ENCODE measurements at places on chromosomes 5 and 9. TPM values are rescaled to one million over a fixed set of nuclear protein-coding genes. Genes with fewer than 3 reads are reported as not detected.

The GABRA1 gene
- total RNA-seq: not detected

The TRIM36 gene
- total RNA-seq: 0.74 TPM

The OTULINL gene
- 0.14 TPM for total RNA-seq

The PHYHD1 gene
- 0.20 TPM for total RNA-seq

The CAVIN4 gene
- 1.4 TPM for total RNA-seq

The KDM3B gene
- total RNA-seq: 52.0 TPM

The NAIP gene
- 1.5 TPM for total RNA-seq

The BTNL8 gene
- total RNA-seq: not detected

The BTNL3 gene
- total RNA-seq: not detected

- DNase-seq: no peak
Measured at GRCh38 chr9:126397056-126397455, 70.4 kb downstream of the MVB12B start.

GRCh38 chr5:137360607-137361006 is 138.5 kb downstream of the SPOCK1 start:
- DNase-seq: no peak

DNA sequence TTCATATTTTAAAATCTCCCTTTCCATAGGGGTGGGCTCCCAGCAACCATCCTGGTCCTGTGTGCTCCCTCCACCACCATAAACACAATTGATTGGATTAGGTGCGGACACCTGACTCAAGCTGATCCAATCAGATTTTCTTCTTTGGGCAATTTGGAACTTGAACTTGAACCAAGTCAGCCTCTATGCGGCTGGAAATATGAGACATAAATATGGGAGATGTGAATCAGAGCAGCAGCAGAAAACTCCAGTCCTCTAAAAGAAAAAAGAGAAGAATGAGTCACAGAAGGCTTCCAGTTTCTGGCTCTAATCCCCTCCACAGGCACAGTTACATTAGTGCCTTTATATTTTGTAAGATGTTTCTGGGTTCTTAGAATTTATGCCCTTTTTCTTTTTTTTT is 306.6 kb downstream of the MLLT3 start:
- DNase-seq: no peak

GRCh38 chr5:91386120-91386519 is 3.0 kb upstream of the ARRDC3 start:
- DNase-seq: no peak

DNA sequence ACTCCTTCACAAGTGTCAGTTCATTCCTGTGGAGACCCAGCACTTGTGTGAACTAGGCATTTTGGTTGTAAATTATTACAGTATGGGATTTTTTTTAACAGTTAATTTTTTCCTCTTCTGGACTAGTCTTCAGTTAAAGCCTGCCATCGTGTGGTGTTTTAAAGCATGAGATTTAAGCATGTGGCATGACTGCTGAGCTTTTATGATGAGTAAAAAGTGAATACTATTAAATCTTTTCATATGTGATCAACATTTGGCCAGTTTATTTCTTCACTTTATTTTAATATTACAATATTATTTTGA is 25.0 kb downstream of the LMNB1 start:
- DNase-seq: no peak

DNA sequence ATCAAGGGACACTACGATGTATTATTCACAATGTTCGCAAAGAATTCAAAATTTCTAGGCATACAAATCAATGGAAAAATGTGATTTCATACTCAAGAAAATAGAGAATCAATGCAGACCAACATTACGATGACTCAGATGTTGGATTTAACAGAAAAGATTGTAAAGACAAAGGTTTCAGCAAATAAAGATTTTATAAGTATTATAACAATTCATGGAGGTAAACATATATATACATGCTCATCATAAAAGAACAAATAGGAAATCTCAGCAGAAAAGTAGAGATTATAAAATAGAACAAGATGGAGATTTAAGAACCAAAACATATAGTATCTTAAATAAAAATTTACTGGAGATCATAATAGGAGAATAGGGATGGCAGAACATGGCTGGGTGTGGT is 93.4 kb upstream of the JAK2 start:
- DNase-seq: no peak

DNA sequence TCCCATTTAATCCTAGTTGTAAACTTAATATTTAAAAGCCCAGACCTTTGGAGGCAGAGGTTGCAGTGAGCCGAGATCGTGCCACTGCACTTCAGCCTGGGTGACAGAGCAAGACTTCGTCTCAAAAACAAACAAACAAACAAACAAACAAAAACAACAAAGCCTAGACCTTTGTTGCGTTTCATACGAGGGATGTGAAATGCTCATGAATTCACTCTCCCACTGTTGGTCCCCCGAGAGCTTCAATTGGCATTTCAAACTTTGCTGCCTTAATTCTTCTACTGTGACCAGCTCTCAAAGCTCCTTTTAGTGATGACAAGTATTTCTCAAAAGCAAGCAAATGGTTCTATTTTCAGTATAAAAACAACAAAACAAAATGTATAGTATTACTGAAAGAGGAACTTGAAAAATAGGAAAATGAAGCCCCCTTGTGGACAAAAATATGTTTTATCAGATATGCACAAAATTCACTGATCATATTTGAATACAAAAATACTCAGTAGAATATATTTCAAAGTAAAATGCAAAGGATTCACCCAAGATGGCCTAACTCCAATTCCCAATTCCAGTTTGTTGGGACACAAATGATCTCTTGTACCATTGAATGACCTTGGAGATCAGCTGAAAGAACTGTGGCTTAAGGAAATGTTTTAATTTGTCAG is 140.4 kb downstream of the ESM1 start:
- DNase-seq: no peak

DNA sequence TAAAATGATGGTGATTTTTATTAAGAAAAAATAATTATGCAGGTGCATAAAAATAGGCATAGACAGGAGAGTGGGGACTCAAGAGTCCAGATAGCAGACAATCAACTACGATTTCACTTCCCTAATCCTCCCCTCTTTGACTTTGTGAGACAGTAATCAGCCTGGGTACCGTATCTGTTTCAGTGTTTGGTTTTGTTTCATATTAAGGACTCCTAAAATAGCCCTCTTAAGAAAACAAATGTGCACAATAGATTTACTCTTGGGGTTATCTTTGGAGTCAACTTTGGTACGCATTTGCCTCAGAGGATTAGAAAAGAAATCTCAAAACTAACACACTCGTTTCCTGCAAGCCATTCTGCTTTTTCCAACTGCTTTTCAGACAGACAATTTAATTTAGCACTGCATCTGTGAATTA is 96.3 kb downstream of the ZNF608 start:
- DNase-seq: peak; percentile 71

GRCh38 chr5:169544264-169544950 is 39.2 kb upstream of the SPDL1 start:
- DNase-seq: no peak

GRCh38 chr5:35194635-35195471 is 35.4 kb downstream of the PRLR start:
- DNase-seq: no peak

DNA sequence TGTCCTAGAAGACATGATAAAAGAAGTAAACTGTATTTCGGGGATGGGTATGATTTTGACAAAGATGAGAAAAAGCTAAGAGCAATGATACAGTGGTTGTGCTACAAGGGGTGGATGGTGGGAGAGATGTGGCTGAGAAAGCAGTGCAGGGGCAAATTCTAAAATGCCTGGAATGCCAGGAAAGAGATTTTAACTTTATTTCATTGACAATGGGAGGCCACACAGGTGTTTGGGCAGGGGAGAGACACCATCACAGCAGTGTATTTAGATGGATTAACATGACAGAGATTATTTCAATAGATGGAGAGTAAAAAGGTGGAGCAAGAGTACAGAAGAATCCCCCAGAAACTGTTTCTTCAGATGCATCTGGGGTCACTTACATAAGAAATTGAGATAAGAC is 71.2 kb downstream of the MAMDC2 start:
- DNase-seq: no peak

DNA sequence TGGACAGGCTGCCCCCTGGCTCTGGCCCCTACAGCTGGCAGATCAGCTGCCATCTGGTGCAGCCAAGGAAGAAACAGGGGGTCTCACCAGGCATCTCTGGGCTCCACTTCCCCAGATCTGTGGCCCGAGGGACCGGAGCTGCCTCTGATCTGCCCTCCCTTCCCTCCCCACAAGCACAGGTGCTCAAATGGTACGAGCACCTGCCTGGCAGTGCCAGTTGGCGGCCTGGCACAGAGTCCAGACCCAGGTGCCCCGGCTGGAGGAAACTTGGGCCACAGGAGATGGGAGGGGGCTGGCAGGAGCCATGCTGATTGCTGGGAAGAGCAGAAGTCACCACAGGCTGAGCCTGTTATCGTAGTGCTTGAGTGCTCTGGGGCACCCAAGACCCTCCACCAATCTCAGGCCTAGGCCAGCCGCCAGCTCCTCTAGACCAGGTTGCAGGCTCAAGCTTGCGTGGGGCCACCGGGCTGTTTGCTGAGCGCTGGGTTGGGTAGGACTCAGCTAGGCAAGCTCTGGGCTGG is 5.0 kb upstream of the CAMK2A start:
- DNase-seq: no peak

DNA sequence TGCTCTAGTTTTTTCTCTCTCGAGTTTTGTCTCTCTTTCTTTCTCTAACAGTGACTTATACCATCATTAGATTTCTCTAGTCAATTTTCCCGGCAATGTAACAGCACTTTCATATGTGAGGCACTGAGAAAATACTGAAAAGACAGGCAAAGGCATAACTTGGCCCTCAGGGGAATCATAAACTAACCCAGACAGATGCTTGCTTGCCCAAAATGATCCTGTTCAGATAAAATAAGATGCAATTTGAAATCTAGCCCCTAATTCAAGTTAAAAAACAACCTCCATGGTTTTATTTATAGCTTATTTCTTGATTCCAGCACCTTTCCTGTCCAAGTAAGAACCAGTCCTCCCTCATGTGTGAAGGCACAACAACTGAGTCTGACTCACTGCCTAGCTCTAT is 294.6 kb downstream of the GAS1 start:
- DNase-seq: no peak

- DNase-seq: peak; percentile 64
Measured at GRCh38 chr5:179060116-179061008, at the start of gene ZNF354C. TSS of gene ZNF354C (plus strand) at chr5:179060373. CDS start at chr5:179062069, 1,696 bp downstream.

DNA sequence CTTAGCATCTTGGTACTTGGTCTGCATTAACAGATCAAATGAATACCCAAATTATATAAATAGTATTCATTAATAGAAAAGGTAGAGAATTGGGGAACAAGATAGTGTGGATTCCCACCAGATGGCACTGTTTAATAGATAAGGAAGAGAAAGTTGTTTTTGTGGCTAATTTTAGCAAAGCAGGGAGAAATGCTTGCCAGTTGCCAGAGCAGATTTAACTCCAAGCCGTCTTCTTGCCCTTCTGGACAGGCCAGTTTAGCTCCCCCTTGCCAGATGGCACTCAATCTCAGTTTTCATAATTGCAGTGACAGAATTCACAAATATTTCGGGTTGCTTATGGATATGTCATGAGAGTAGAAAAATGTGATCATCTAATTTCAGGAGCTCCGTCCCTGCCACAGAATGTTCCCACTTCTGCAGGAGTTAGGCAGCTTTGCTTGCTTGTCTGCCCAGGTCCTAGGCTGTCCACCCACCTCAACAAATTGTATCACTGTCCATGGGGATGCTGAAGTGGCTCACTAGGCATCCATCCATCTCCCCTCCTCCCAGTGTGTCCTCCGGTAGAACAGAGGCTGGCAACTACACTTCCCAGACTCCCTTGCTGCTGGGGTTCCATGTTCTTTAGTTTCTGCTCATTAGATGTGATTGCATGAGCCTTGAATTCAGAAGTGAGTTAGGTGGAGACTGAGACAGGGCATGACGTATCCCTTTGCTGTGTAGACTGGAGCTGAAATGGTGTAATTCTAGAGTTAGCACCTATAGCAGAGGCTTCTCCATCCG is 11.8 kb upstream of the HEXB start:
- no peak for DNase-seq

DNA sequence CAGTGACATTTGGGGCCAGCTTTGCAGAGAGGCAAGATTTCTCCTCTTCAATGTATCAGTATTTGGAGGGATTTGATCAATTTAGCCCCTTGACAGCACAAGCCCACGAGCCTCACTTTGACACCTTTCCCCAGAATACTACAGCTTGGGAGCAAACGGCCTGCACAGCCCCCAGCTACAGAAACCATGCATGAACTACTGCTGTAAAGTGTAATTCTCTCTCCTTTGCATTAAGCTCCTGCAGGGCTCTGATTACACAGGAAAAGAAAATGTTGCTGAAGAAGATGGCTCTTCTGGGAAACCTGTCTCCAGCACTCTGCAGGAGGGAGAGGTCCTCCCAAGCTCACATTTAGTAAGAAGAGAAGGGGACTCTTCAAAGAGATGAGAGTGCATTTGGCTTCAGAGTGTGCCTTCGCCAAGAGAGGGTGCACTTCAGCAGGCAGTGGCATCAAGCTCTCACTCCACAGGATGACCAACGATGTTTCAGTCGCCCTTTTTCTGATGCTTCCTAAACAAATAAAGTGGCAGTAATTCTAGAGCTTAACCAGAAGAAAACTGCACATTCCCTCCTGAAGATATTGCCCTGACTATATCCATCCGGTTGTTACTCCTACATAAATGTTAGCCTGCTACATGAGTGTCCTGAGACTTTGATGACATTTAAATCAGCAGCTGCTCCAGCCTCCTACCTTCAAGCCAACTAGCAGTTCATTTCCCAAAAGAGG is 272.2 kb downstream of the AUH start:
- DNase-seq: no peak

DNA sequence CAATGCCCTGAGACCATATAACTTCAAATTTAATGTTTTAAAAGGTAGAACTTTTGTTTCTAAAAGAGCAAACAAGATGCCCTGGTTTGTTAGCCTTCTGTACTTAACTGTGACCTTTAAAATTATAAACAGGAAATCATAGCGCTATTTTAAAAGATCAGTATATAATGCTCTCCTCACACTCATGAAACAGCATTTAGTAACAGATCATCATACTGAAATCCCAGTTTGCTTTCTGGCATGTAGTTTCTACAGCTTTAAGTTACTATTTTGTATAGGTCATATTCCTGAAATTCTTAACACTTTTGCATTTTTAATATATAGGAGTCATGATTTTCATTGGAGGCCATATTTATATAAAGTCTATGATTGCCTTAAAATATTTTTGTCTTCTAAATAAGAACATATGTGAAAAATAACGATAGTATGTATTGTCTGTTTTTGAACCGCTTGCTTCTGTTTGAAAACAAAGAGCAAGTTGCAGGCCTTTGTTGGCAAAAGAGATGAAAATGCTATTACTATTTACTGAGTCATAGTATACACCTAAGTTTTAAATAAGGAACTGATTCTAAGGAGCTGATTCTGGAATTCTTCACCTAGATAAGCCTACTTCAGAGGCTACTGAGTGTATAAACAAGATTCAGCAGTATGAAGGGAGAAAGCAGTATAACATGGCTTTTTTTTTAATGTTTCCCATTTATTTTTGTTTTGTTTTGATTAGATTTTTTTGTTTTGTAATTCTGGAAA is 20.5 kb downstream of the SRFBP1 start:
- no peak for DNase-seq

- DNase-seq: no peak
Measured at GRCh38 chr5:54772684-54773083, 212.7 kb downstream of the ESM1 start.
